IPS DF 19.7 (cell line): ENCODE measurements at places on chromosomes 16 and 17.

DNA sequence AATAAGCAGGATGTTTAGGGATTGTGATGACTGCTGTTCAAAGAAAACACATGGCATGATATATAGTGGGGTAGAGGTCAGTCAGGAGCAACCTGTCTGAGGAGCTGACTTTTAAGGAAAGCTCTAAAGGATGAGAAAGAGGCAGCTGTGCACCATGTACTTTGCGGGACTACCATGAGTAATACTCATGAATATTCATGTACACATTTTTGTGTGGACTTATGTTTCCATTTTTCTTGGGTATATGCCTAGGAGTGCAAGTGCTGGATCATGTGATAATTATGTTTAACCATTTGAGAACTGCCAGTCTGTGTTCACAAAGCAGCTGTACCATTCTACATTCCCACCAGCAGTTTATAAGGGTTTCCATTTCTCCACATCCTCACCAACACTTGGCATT is 35.8 kb downstream of the BEAN1 start:
- no peak for DNase-seq

GRCh38 chr17:79141578-79142355 is 67.1 kb downstream of the ENGASE start:
- DNase-seq: no peak

GRCh38 chr16:1926271-1926670 is 8.1 kb upstream of the HS3ST6 start:
- no peak for DNase-seq

GRCh38 chr16:67022531-67023214 is 6.3 kb upstream of the CBFB start:
- DNase-seq: no peak

GRCh38 chr16:31090540-31090939 is 1.8 kb upstream of the PRSS53 start:
- DNase-seq: no peak

GRCh38 chr16:57013229-57013628 is 23.9 kb downstream of the NLRC5 start:
- DNase-seq: no peak

GRCh38 chr16:25798065-25798464 is 106.3 kb downstream of the HS3ST4 start:
- DNase-seq: no peak

DNA sequence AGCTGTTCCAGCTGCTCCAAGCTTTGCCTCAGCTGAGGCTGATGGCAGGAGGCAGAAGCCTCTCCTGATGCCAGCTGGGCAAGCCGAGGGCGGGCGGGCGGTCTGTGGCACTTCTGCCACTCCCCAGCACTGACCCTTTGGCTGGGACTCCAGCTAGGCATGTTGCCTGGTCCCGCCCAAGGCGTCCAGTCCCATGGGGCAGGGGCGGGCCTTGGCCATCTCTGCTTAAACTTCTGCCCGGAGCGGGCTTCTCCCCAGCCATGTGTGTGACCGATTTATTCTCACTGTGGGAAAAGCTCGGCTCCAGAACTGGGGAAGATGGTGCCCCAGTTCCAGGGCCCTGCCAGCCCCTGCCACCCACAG is 349.1 kb downstream of the SEC14L1 start:
- DNase-seq: no peak

GRCh38 chr16:84751947-84752346 is 52.1 kb downstream of the USP10 start:
- no peak for DNase-seq

- DNase-seq: no peak
These were observed 19.5 kb upstream of the MED13 start for GRCh38 chr17:62084585-62084984.

DNA sequence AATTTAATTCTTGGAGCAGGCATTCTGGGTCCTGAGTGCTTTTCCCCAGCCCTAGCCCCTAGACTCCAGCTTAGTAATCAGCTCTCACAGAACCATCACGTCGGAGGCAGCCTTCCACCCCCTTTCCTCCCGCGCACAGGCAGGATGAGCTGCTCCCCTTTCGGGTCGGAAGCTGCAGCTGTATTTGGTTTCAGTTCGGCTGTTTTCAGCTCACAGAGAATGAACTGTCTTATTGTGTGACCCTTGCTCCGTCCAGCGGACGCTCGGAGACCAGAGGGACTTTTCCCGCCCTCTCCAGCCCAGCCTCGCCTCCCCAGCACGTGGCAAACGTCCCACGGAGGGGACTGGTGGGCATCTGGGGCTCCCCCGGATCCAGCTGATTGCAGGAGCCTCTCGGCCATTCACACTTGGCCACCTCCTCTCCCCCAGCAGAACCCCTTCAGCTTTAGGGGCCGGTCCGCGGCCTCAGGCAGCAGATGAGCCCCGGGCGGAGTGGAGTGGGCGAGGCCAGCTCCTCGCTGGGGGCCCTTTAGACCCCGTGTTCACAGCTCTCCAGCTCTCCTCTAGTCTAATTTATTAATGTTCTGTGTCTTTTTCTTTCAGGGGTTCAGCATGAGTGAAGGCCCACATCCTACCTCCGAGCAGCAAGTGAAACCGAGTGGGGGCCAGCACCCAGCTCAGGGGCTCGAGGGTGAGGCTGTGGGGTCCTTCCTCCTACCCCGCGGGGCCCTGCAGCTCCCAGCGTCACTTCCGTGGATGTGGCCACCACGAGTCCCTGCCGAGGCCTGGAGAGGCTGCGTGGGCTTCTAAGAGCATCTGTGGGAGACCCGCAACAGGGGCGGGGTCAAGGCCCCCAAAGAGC is 863 bp upstream of the UTS2R start:
- no peak for DNase-seq

DNA sequence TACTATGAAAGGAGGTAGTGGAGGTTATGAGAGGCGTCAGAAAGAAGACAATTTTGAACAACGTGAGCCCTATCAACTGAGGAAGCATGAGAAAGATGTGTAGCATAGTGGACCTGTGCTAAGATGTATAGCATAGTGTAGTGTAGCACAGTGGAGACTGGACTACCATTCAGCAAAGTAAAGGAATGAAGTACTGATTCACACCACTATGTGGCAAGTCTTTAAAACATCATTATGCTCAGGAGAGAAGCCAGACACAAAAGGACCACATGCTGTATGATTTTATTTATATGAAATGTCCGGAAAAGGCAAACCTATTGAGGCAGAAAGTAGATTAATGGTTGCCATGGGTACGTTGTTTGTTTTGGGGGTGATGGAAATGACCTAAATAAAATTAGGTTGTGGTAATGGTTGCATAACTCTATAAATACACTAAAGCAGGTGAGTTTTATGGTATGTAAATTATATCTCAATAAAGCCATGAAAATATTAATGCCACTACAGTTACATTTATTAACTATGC is 20.4 kb upstream of the XYLT1 start:
- no peak for DNase-seq

- DNase-seq: no peak
These were observed 383 bp downstream of the ZNF598 start for GRCh38 chr16:2009164-2009711.
